ENCODE measurements at places on chromosomes 12 and 14. TPM values are rescaled to one million over a fixed set of nuclear protein-coding genes. Genes with fewer than 3 reads are reported as not detected.
A peak's percentile ranks its signal among the peaks of the same experiment; 100 is the strongest.

Gene AKAP3
- 2.4 TPM for total RNA-seq

Gene PRICKLE1
- total RNA-seq = 73.0 TPM

Gene GPR137C
- total RNA-seq = 0.70 TPM

Gene FAM90A1
- total RNA-seq = 0.73 TPM

Gene IGFBP6
- 54.4 TPM for total RNA-seq

Gene CLEC4C
- not detected for total RNA-seq

Gene A2M
- total RNA-seq = 425 TPM

Gene KCTD10
- 64.4 TPM for total RNA-seq

Gene PTPRB
- total RNA-seq = 123 TPM

Gene PPP1R1A
- total RNA-seq = not detected

GRCh38 chr12:89571491-89572195 is 45.8 kb upstream of the POC1B start:
- DNase-seq = no peak
- no peak overlapping the region for H3K27ac ChIP-seq
- no peak overlapping the region for H3K4me3 ChIP-seq
- H3K27me3 ChIP-seq = no peaks in the 10 kb centered on the region

DNA sequence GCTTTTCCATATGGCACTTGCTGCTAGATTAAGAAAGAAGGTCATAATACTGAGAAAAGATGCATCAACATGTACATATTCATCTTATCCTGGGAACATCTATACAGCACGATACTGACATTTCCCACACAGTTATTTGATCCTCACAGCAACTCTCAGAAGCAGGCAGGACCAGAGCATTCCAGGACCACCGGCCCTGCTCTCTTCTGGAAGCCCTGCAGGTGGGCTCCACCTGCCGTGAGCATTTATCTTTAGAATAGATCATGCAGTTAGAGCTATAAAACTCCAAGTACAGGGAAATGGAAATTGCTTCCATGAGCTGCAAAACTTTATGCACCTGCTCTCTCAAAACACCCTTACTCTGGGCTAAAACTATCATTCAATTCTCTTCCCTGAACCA is 5.5 kb upstream of the BDKRB1 start:
- no peaks in the 10 kb centered on the region for H3K36me3 ChIP-seq
- no peak overlapping the region for H3K4me3 ChIP-seq
- no peaks in the 10 kb centered on the region for H3K4me1 ChIP-seq
- H3K27ac ChIP-seq = no peak overlapping the region

- DNase-seq = no peak
- no peaks in the 10 kb centered on the region for H3K4me1 ChIP-seq
- no peaks in the 10 kb centered on the region for H3K27me3 ChIP-seq
- H3K4me3 ChIP-seq = no peak overlapping the region
- H3K36me3 ChIP-seq = no peaks in the 10 kb centered on the region
Observed at GRCh38 chr12:105721051-105721825, 390.7 kb downstream of the C12orf75 start.

GRCh38 chr14:63833728-63834127 is 19.1 kb upstream of the SYNE2 start:
- no peaks in the 10 kb centered on the region for H3K4me1 ChIP-seq
- no peak overlapping the region for H3K27ac ChIP-seq
- H3K27me3 ChIP-seq = no peaks in the 10 kb centered on the region
- H3K36me3 ChIP-seq = no peaks in the 10 kb centered on the region
- no peak overlapping the region for H3K4me3 ChIP-seq

DNA sequence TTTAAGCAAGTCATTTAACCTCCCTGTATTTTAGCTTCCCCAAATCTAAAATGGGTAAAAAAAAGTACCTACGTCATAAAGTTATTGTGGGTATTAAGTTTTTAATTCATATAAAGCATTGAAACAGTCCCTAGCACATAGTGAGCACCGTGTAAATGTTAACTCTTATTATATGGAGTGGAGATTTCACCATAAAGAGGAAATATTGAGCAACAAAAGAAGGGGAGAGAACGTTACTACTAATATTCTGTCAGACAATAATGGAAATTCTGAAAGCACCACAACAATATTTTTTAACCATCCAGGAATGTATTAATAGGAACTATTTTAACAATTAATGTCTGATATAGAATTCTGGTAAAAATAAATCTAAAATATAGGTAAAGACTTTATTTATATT is 7.8 kb upstream of the CD163L1 start:
- H3K4me3 ChIP-seq = no peak overlapping the region
- DNase-seq = no peak
- no peaks in the 10 kb centered on the region for H3K4me1 ChIP-seq

- DNase-seq = no peak
- H3K36me3 ChIP-seq = no peaks in the 10 kb centered on the region
- no peaks in the 10 kb centered on the region for H3K4me1 ChIP-seq
- no peak overlapping the region for H3K27ac ChIP-seq
- no peak overlapping the region for H3K4me3 ChIP-seq
Observed at GRCh38 chr12:54075974-54076373, 22.3 kb downstream of the HOXC4 start.

- no peaks in the 10 kb centered on the region for H3K36me3 ChIP-seq
- no peak overlapping the region for H3K4me3 ChIP-seq
- H3K4me1 ChIP-seq = no peaks in the 10 kb centered on the region
Observed at GRCh38 chr12:83945871-83946270, 966.7 kb downstream of the SLC6A15 start.

GRCh38 chr14:54207075-54207474 is 189.7 kb upstream of the CDKN3 start:
- H3K27me3 ChIP-seq = peaks cover 9% of the 10 kb centered on the region
- H3K4me3 ChIP-seq = no peak overlapping the region
- no peak overlapping the region for H3K27ac ChIP-seq
- H3K36me3 ChIP-seq = no peaks in the 10 kb centered on the region

GRCh38 chr12:56258820-56259183 is 618 bp upstream of the ANKRD52 start:
- no peaks in the 10 kb centered on the region for H3K27me3 ChIP-seq
- H3K36me3 ChIP-seq = peaks cover 21% of the 10 kb centered on the region
- peak overlapping the region; percentile 77 for H3K4me3 ChIP-seq
- peak overlapping the region; percentile 88 for H3K27ac ChIP-seq
- DNase-seq = no peak
- peaks cover 35% of the 10 kb centered on the region for H3K4me1 ChIP-seq

DNA sequence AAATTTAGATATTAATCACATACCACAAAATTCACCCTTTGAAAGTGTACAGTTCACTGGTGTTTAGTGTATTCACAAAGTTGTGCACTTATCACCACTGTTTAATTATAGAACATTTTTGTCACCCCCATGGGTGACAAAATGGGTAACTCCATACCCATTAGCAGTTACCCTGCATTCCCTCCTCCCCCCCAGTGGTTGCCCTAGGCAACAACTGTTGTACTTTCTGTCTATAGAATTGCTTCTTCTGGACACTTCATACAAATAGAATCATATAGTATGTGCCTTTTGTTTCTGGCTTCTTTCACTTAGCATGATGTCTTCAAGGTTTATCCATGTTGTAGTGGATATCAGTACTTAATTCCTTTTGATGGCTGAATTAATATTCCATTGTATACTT is 52.7 kb downstream of the FBXO34 start:
- H3K27me3 ChIP-seq = no peaks in the 10 kb centered on the region
- no peak for DNase-seq
- H3K36me3 ChIP-seq = no peaks in the 10 kb centered on the region
- no peak overlapping the region for H3K27ac ChIP-seq
- peaks cover 30% of the 10 kb centered on the region for H3K4me1 ChIP-seq

- H3K4me1 ChIP-seq = no peaks in the 10 kb centered on the region
Observed at GRCh38 chr12:28017873-28018255, 45.3 kb upstream of the PTHLH start.

GRCh38 chr12:29574500-29574899 is 77.0 kb upstream of the OVCH1 start:
- no peaks in the 10 kb centered on the region for H3K36me3 ChIP-seq
- no peaks in the 10 kb centered on the region for H3K27me3 ChIP-seq
- peak overlapping the region; percentile 50 for H3K27ac ChIP-seq
- no peak overlapping the region for H3K4me3 ChIP-seq
- no peak for DNase-seq
- H3K4me1 ChIP-seq = peaks cover 32% of the 10 kb centered on the region

DNA sequence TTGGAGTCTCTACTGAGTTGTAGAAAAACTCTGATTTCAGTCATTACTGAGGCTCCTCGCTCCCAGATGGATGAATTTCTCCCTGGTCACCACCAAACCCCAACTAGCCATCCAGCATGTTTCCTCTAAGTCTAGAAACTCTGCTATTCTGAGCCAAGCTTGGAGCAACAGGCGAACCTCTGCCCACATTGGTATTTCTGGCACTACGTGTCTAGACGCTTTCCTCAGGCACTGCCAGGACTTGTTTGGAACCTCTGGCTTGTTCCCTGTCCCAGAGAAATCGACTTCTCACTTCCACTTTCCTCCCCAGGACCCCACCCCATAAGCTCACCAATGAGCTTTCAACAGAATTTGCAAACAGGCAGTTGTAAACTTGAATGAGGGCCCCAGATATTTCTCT is 27.6 kb downstream of the WSCD2 start:
- no peaks in the 10 kb centered on the region for H3K4me1 ChIP-seq
- no peak overlapping the region for H3K27ac ChIP-seq
- no peaks in the 10 kb centered on the region for H3K27me3 ChIP-seq
- DNase-seq = no peak
- H3K4me3 ChIP-seq = no peak overlapping the region

- H3K27ac ChIP-seq = no peak overlapping the region
- no peaks in the 10 kb centered on the region for H3K36me3 ChIP-seq
- H3K4me3 ChIP-seq = no peak overlapping the region
- peaks cover 16% of the 10 kb centered on the region for H3K4me1 ChIP-seq
- no peak for DNase-seq
Observed at GRCh38 chr14:91197631-91198030, 46.9 kb downstream of the GPR68 start.

- H3K36me3 ChIP-seq = no peaks in the 10 kb centered on the region
- no peaks in the 10 kb centered on the region for H3K27me3 ChIP-seq
- DNase-seq = no peak
- H3K27ac ChIP-seq = no peak overlapping the region
- no peaks in the 10 kb centered on the region for H3K4me1 ChIP-seq
Observed at GRCh38 chr14:103199124-103199523, 75.9 kb downstream of the TNFAIP2 start.

GRCh38 chr12:29552324-29552927 is 54.9 kb upstream of the OVCH1 start:
- peak; percentile 87 for DNase-seq
- peaks cover 7% of the 10 kb centered on the region for H3K4me1 ChIP-seq
- peak overlapping the region; percentile 68 for H3K27ac ChIP-seq
- H3K4me3 ChIP-seq = no peak overlapping the region
- H3K27me3 ChIP-seq = no peaks in the 10 kb centered on the region

DNA sequence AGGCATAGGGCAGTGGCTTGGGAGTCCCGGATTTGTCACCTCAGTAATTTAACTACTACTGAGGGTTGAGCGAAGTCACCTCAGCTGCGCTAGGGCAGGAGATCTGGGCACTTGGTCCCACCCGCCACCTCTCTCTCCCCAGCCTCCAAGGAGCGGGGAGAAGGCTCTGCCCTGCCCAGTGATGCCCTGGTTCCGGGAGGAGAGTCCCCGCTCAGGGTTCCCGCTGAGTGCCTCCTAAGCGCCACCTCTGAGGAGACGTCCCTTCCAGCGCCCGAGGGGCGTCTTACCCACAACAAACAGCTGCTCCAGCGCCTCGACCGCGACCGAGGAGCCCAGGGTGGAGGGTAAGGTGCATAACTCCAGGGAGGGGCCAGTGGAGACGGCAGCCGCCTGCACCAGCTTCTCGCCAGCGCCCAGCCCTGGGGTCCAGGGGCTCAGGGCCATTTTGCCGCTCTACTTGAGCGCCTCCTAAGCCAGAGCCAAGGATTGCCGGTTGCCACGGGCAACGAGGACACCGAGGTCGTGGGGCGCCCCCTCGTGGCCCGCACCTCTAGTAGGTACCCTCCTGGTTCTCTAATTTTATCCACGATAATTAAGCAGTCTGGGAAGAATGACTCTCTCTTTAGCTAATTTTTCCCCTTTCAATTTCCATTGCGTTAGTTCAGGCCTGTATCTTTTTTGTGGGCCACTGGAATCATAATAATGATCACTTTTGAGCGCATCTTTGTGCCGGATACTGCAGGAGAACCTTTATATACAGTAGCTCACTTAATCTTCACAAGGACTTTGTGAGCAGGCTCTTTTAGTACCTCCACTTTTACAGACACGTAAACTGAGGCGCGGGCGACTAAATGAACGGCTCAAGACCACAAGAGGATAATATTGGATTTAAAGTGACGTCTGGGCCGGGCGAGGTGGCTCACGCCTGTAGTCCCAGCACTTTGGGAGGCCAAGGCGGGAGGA is at the start of gene CCDC175:
Gene CCDC175, minus strand, starts transcription at position 481 of the 963 bp plus-strand sequence. Its CDS starts 37 bp downstream, at position 444.
- H3K4me1 ChIP-seq = peaks cover 16% of the 10 kb centered on the region
- H3K27me3 ChIP-seq = peaks cover 28% of the 10 kb centered on the region
- H3K36me3 ChIP-seq = no peaks in the 10 kb centered on the region
- no peak within 1 kb of the TSS for H3K27ac ChIP-seq
- peak; percentile 95 for DNase-seq

- no peaks in the 10 kb centered on the region for H3K4me1 ChIP-seq
- H3K4me3 ChIP-seq = no peak overlapping the region
- peaks cover 5% of the 10 kb centered on the region for H3K27me3 ChIP-seq
- no peak for DNase-seq
Observed at GRCh38 chr12:130632642-130633041, 83.5 kb downstream of the RIMBP2 start.

- DNase-seq = peak; percentile 33
- H3K27ac ChIP-seq = no peak overlapping the region
- no peaks in the 10 kb centered on the region for H3K27me3 ChIP-seq
- H3K36me3 ChIP-seq = no peaks in the 10 kb centered on the region
- H3K4me1 ChIP-seq = no peaks in the 10 kb centered on the region
- no peak overlapping the region for H3K4me3 ChIP-seq
Observed at GRCh38 chr14:96084796-96085195, 45.6 kb downstream of the C14orf132 start.

GRCh38 chr12:113860059-113860820 is 105.9 kb downstream of the RBM19 start:
- DNase-seq = no peak
- H3K36me3 ChIP-seq = peaks cover 74% of the 10 kb centered on the region
- no peak overlapping the region for H3K27ac ChIP-seq
- no peak overlapping the region for H3K4me3 ChIP-seq
- H3K4me1 ChIP-seq = peaks cover 18% of the 10 kb centered on the region

DNA sequence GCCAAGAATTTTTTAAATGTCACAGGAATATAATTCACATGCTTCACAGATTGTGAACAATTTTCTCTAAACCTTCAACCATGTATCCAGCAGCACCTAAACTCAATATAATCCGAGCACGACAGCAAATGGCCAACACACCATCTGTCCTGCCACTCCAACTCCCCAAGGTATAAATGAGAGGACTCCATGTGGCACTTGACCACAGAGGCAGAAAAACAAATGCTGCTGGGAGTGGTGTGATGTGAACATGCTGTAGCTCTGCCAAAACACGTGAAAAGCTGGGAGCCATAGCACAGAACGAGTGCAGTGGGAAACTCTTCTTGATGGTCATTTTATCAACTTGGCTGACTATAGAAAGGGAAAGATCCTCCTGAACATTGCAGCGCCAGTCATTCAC is 70.9 kb downstream of the LLPH start:
- no peaks in the 10 kb centered on the region for H3K27me3 ChIP-seq
- H3K36me3 ChIP-seq = no peaks in the 10 kb centered on the region
- H3K27ac ChIP-seq = no peak overlapping the region
- no peak for DNase-seq
- no peak overlapping the region for H3K4me3 ChIP-seq

GRCh38 chr12:47816403-47817271 is 3.1 kb downstream of the HDAC7 start:
- peak overlapping the region; percentile 71 for H3K4me3 ChIP-seq
- H3K27ac ChIP-seq = peak overlapping the region; percentile 98
- H3K36me3 ChIP-seq = peaks cover 11% of the 10 kb centered on the region
- peaks cover 91% of the 10 kb centered on the region for H3K4me1 ChIP-seq

Data from spleen (tissue), 13 donors.